ENCODE measurements at places on chromosomes 5 and 9.

DNA sequence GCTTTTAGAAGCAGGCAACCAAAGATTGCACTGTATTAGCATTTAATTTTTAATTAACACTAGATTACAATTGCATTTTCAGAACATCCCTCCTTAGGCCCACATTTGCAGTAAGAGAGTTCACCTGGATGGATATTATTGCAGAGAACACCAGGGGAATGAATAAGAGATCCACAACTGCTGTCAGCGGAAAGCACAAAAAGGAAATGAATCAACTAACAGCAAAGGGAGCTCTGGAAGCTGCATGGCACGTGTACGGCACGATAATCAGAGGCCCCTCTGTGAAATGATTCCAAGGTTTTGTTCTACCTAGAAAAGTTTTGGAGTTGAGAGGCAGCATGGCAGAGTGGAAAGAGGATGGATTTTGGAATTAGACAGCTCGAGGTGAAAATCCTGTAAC is 361.2 kb upstream of the C9orf72 start:
- H3K27me3 ChIP-seq: no peaks in the 10 kb centered on the region
- DNase-seq: no peak
- no peak overlapping the region for H3K4me3 ChIP-seq
- no peaks in the 10 kb centered on the region for H3K36me3 ChIP-seq
- no peaks in the 10 kb centered on the region for H3K4me1 ChIP-seq

GRCh38 chr5:38680094-38680825 is 123.8 kb upstream of the LIFR start:
- H3K4me3 ChIP-seq: no peak overlapping the region
- no peaks in the 10 kb centered on the region for H3K36me3 ChIP-seq
- H3K27me3 ChIP-seq: no peaks in the 10 kb centered on the region
- H3K4me1 ChIP-seq: peaks cover 18% of the 10 kb centered on the region
- no peak for DNase-seq
- no peak overlapping the region for H3K27ac ChIP-seq

GRCh38 chr5:159189310-159189709 is 20.0 kb downstream of the RNF145 start:
- H3K27ac ChIP-seq: no peak overlapping the region
- DNase-seq: no peak
- H3K27me3 ChIP-seq: no peaks in the 10 kb centered on the region
- peaks cover 25% of the 10 kb centered on the region for H3K36me3 ChIP-seq

- H3K4me1 ChIP-seq: peaks cover 14% of the 10 kb centered on the region
- peak within 1 kb of the TSS; percentile 81 for H3K4me3 ChIP-seq
- H3K27ac ChIP-seq: peak within 1 kb of the TSS; percentile 76
- no peaks in the 10 kb centered on the region for H3K36me3 ChIP-seq
- H3K27me3 ChIP-seq: no peaks in the 10 kb centered on the region
These were observed at the start of gene GNG10 for GRCh38 chr9:111661150-111661801. Gene GNG10 (plus strand): TSS chr9:111661605. CDS start chr9:111661635, 30 bp downstream.

DNA sequence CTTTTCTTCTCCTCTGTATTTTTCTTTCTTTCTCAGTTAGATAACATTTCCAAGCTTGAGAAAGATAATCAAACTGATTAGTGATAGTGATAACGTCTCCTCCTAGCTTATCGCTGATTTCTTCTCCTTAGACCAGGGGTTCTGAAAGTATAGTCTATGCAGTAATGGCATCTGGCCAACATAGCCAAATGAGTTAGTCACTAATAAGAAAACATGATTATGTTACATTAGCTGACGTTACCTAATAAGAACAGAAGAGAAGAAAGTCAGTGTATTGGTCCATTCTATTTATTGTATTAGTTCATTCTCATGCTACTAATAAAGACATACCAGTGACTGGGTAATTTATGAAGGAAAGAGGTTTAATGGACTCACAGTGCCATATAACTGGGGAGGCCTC is 111.2 kb downstream of the STRBP start:
- no peak overlapping the region for H3K27ac ChIP-seq
- H3K27me3 ChIP-seq: no peaks in the 10 kb centered on the region
- no peak for DNase-seq
- H3K4me1 ChIP-seq: no peaks in the 10 kb centered on the region
- H3K4me3 ChIP-seq: no peak overlapping the region
- peaks cover 6% of the 10 kb centered on the region for H3K36me3 ChIP-seq

DNA sequence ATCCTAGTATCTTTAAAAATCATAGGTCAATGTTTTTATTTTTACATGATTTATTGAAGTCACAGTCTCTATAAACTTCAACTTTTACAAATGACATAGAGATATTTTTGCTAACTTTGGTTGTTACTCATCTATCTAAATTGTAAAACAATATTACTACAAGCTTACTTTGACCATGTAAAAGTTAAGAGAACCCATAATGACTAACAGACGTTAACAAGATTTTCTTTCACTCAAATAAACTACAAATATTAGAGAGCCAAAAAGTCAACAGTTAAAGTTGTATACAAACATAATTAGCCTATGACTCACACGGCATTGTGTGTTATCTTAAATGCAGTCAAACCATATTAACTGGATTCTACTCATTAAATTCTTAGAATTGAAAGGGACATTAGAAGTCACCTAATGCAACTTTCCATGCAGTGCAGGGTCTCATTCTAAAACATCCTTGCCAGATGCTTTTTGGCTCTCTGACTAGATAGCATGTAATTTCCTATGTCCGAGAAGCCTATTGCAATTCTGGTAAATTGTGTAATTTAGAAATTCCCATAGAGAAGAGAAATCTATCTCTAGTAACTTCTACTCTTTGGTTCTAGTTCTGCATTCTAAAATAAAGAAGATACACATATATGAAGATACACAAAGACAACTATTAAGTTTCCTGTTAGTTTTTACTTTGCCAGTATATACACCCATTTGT is 42.2 kb upstream of the UGT3A2 start:
- H3K27me3 ChIP-seq: no peaks in the 10 kb centered on the region
- H3K36me3 ChIP-seq: peaks cover 56% of the 10 kb centered on the region
- H3K4me3 ChIP-seq: no peak overlapping the region
- no peaks in the 10 kb centered on the region for H3K4me1 ChIP-seq
- no peak overlapping the region for H3K27ac ChIP-seq
